ENCODE measurements at places on chromosomes 5 and 9.

- DNase-seq: no peak
Observed at GRCh38 chr9:32716955-32717543, 66.3 kb upstream of the TMEM215 start.

DNA sequence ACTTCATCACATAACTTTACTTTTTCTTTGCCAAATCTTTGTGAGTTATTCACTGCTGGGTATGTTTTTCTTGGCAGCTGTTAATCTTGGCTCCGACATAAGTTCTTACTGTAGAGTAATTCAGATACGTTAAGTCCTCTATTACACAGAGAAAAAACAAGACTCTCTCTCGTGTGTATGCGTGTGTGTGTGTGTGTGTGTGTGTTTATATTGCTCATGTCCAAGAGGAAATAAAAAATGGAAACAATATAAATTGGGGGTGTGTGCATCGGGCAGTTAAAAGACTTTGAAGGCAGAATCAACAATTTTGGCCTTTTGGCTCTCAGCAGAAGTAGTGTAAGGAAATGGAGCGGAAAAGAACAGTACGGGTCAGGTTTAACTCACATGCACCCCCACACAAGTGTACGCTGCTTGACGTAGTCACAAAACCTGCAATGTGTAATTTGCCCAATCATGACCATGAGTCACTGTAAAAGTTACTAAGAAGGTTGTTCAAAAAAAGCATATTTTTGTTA, 67.2 kb upstream of the IFNE start:
- DNase-seq: no peak

GRCh38 chr5:56011835-56012234, 17.1 kb upstream of the IL6ST start:
- DNase-seq: no peak

DNA sequence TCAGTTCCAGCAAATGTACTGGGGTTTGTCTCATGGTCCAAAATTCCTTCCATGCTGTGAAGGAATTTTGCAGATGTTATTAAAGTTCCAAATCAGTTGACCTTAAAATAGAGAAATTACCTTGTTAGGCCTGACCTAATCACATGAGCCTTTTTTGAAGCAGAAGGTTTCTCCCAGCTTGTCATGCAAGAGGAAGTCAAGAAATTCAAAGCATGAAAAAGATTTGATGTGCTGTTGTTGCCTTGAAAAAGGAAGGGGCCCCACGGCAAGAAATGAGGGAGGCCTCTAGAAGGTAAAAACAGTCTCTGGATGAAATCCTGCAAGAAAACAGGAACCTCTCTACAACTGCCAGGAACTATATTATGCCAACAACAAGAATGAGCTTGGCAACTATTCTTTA, 24.2 kb upstream of the HAPLN1 start:
- no peak for DNase-seq

Measured in esophagus muscularis mucosa (tissue), 4 donors.